Ovary (tissue), 10 donors: ENCODE measurements at places on chromosomes 7 and 10. TPM values are rescaled to one million over a fixed set of nuclear protein-coding genes. Genes with fewer than 3 reads are reported as not detected.

The FAM25C gene
- not detected for total RNA-seq

The AZGP1 gene
- total RNA-seq, result 2.7 TPM

The CLCN1 gene
- total RNA-seq, result not detected

The WNT8B gene
- total RNA-seq, result 0.34 TPM

The GPR26 gene
- total RNA-seq, result not detected

The CNTNAP2 gene
- 7.0 TPM for total RNA-seq

The CCL26 gene
- 9.7 TPM for total RNA-seq

The FAM204A gene
- total RNA-seq, result 82.1 TPM

The FZD8 gene
- 12.4 TPM for total RNA-seq

The PSD gene
- total RNA-seq, result 30.9 TPM

The CALD1 gene
- total RNA-seq, result 444 TPM

The RAMP3 gene
- total RNA-seq, result 6.6 TPM

The SEMA4G gene
- total RNA-seq, result 17.4 TPM

The LAMB4 gene
- not detected for total RNA-seq

The GSAP gene
- 19.4 TPM for total RNA-seq

The HOGA1 gene
- total RNA-seq, result 0.12 TPM

The ATP6V0E2 gene
- total RNA-seq, result 12.5 TPM

The CYP2C9 gene
- total RNA-seq, result 2.3 TPM

The ADAMTS14 gene
- total RNA-seq, result not detected

The UNC5B gene
- 7.2 TPM for total RNA-seq

The OR2A5 gene
- not detected for total RNA-seq

The VAX1 gene
- total RNA-seq, result not detected

The FGFR2 gene
- 33.1 TPM for total RNA-seq

The TMEM213 gene
- total RNA-seq, result not detected

The TES gene
- total RNA-seq, result 11.7 TPM

The CALML3 gene
- total RNA-seq, result not detected

The IL15RA gene
- total RNA-seq, result 6.2 TPM

The NAT16 gene
- total RNA-seq, result not detected

The SFRP4 gene
- total RNA-seq, result 45.7 TPM

The CLEC5A gene
- total RNA-seq, result 0.45 TPM

The STK31 gene
- 10.1 TPM for total RNA-seq

The ATG9B gene
- total RNA-seq, result 0.97 TPM

The PYROXD2 gene
- total RNA-seq, result 7.9 TPM

The NUP205 gene
- 28.3 TPM for total RNA-seq

The RBM17 gene
- total RNA-seq, result 74.8 TPM

The CCNY gene
- 60.9 TPM for total RNA-seq

The SLC35G1 gene
- 2.7 TPM for total RNA-seq

The C10orf53 gene
- not detected for total RNA-seq

The HYAL4 gene
- total RNA-seq, result 0.20 TPM

The ERVW-1 gene
- total RNA-seq, result not detected

The PON3 gene
- total RNA-seq, result 14.6 TPM

The TMEM140 gene
- total RNA-seq, result 5.9 TPM
